Stimulated activated CD4-positive, alpha-beta T cell treated with anti-CD3 and anti-CD28 coated beads, Interleukin-15, amount 100 ng/mL, for 48 hours (primary cell): ENCODE measurements at places on chromosomes 7 and 10.
A peak's percentile ranks its signal among the peaks of the same experiment; 100 is the strongest.

DNA sequence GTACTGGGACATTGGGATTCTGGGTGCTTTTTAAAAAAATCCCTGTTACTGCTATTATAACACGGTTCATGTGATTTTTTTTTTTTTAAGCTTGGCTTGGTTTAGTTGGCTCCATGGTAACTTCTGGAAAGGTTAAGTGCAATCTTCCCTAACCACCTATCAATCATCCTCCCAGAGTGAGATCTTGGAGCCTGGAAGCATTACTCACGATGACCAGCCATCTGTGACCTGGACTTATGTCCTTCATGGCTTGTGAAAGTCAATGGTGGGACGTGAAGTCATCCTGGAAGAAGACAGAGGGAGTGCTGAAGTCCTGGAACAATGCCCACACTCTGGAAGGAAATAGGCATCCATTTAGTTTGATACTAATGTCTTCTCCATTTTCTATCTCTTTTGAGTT lies 135.5 kb upstream of the FRMD4A start:
- DNase-seq: no peak

- DNase-seq: no peak
Measured at GRCh38 chr10:118139321-118139720, 92.6 kb upstream of the RAB11FIP2 start.

DNA sequence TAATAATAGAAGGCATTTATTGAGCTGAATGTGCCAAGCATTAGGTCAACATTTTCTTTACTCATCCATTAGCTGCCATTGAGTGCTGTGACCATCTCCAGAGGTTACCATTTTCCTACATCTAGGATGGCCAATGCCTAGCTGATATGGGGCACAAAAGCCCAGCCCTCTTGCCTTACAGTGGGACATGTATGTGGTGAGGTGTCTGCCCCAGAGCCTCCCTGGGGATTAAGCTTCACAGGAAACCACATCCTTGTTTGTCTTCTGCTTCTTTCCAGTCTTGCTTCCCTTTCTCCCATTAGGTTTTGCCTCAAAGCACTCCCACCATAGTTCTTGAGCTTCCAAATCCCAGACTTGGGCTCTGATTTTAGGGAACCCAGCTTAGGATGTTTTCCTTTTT lies 258.7 kb downstream of the SORCS3 start:
- no peak for DNase-seq

- DNase-seq: no peak
Measured at GRCh38 chr7:1829111-1829510, 159.0 kb downstream of the ELFN1 start.

GRCh38 chr7:157650801-157651200 lies 314.0 kb downstream of the DNAJB6 start:
- no peak for DNase-seq

DNA sequence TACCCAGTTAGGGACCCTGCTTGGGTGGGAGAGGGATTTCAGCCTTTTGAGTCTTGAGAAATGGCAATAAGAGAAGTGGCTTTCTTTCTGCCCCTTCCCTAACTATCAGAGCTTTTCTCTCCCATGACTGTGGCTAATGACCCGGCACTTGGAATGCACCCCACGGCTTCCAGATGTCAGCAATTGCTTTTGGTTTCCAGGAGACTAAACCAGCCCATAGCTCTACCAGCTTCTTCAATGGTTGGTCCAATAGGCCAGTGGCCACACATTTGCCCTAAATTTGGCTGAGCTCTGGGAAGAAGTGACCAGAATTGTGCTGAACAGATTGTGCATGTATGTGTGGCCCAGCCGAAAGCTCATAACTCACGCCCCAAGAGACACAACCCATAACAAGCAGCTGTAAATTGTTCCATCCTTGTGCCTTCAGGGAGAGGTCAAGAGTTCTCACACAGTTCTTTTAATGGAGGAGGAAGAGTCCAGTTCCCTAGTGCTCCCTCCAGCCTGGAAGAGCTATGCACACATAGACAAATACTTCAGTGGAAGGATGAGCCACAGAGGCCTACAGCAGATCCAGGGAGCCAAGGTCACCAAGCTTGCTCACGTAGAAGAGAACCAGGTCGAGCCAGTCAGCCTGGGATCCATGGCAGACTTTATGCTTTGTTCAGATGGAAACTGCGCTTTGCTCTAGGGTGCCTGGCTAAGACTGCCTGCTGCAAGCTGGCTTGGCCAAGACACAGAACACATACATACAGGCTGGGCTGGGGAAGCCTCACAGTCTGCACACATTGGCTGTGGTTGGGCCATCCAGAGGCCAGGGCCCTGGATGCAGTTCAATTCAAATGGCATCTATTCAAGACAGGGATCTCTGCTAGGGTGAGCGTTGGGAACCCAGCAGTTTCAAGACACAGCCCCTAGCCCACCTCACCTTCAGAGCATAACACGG lies 131.8 kb upstream of the HABP2 start:
- DNase-seq: no peak

DNA sequence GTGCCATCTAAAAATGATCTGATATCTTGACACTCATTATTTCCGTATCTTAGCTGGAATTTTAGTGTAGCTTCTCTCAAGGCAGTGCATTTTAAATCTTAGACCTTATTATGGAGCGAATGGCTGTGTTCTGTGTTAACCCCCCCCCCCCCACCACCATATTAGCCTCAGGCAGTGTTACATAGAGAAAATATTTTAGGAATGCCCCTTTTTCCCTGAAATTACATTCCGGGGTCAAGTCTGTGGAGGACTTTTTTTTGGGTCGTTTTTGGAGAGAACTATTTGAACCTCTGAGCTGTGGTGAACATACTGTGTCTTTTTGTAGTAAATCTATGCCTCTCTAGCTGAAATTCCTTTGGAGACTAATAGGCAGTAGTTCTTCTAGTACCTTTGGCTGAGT lies 3.1 kb downstream of the CCDC126 start:
- DNase-seq: no peak

DNA sequence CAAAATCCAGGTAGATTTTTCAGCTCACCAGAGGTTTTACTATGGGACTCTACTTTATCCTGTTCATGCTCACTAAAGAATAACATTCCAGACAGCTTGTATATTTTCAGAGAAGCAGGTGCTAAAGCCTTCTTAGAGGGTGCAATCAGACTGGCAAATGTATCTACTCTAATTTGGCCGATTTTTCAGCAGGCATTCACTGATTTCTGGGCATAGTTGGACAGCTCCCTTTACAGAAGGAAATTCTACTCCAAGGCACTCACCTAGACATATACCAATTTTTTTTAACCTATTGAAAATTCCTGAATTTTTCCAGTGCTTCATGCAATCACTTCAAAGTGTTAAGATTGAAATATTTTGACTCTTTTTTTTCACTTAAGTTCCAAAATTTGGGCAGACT lies 3.8 kb upstream of the CNTNAP2 start:
- no peak for DNase-seq

DNA sequence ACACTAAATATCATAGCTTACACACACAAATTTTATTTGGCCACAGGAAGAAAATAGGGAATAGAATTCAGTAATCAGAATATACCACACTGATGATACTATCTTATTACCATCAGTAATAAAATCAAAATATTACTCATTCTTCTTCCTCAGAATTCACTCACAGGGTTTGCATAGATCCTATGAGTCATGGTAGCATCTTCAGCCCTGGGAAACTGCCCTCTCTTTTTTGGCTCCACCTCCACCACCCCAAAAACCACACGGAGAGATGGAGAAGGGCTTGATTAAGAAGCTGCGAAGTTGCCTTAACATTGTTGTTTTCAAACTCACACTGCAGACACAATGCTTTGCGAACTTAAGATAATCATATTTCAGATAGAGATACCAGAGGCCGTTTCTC lies 154.1 kb upstream of the AHR start:
- peak; percentile 47 for DNase-seq

GRCh38 chr7:18086165-18087025 lies 58.7 kb upstream of the PRPS1L1 start:
- no peak for DNase-seq

DNA sequence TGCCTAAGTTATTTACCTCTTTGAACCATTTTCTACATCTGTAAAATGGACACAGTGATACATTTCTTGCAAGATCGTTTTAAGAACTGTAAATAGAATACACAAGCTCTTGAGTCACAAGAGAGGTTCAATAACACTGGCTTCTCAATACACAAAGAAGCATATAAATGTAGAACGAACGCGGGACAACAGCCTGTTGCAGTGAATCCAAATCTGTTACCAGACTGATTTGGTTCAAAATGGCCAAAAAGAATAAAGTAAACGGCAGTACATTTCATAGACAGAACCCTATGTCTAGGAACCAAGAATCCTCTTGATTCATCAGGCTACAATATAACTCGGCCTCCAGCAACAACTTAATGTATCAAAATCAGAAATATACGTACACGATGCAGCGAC lies 701 bp downstream of the MTPAP start:
- no peak for DNase-seq

DNA sequence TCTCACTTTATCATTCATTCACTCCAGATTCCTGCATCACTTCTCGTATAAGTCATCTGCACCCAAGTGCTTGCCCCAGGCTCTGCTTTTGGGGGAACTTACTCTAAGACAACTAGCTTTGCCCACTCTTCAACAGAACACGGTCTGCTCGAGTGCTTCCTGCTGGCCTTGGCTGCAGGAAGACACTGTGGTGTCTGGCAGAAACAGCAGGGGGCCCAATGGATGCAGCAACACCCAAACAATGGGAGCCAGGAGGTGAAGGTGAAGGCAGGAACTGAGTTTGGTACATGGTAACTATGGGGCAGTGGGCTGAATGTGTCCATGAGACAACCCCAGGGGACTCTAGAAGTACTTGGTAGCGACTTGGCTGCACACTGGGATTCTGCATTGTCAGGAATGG lies 344.0 kb downstream of the REEP3 start:
- no peak for DNase-seq

DNA sequence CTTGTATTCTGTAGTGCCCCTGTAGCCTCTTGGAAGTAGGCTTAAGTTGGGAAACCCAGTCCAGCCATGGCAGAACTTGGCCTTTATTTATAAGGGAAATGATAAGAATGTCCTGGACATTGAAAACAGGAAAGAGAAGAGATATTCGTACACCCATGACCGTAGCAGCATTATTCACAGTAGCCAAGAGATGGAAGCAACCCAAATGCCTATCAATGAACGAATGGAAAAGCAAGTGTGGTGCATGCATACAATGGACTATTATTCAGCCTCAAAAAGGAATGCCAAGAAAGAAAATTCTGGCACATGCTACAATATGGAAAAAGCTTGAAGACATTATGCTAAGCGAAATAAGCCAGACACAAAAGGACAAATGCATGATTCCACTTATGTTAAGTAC lies 315.3 kb downstream of the CXCL12 start:
- no peak for DNase-seq

GRCh38 chr10:51619365-51619764 lies 80.0 kb downstream of the CSTF2T start:
- no peak for DNase-seq

DNA sequence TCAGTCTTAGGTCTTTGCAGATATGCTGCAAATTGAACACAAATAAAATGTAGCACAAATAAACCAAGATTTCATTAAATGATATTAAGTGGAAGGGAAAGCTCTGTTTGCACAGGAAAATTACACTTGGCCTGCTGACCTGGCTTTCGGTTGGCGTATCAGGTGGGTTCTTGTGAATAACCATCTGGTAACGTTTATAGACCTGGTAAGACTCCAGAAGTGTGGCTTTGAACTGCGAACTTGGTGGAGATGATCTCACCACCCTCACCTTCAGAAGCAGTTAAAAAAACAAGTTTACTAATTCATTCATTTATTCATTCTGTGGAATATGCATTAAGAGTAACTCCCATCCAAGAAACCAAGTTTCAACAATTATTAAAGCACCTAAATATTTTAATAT lies 28.1 kb downstream of the ATE1 start:
- DNase-seq: no peak

- no peak for DNase-seq
Measured at GRCh38 chr10:95832216-95833041, 75.3 kb upstream of the CC2D2B start.

DNA sequence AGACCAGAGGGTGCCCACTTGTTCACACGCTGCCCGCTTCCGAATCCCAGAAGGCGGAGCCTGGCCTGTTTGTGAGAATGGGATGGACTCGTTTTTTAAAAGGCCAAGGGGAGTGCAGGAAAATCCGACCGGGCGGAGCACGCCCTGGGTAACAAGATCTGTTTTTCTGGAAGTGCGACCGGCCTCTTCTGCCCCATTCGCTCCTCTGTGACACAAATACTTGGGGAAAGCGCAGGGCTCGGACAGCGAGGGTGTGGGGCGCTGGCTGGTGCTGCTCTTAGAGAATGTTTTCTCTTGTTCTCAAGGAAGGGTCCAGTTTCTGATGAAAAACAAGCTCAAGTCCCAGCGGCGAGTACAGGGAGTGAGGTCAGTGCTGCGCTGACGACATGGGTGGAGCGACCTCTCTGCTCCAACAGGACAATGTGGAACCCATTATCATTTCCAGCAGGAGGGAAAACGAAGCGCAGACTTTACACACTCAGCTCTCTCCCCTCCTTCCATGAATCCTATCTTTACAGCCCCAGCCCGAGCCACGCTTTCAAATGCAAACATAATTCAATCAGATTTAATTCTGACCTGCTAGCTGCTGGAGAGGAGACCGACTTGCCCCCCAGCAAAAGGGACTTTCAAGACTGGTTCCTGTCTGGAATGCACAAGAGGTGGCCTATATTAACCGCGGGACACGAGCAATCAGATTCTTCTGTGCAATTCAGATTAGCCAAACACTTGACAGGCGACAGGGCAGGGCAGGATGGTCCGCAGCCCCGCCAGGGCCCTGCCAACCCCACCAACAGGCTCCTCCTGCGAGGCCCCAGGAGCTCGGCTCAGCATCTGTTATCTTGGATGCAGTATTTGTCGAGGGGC lies 1.1 kb downstream of the RADIL start:
- no peak for DNase-seq

DNA sequence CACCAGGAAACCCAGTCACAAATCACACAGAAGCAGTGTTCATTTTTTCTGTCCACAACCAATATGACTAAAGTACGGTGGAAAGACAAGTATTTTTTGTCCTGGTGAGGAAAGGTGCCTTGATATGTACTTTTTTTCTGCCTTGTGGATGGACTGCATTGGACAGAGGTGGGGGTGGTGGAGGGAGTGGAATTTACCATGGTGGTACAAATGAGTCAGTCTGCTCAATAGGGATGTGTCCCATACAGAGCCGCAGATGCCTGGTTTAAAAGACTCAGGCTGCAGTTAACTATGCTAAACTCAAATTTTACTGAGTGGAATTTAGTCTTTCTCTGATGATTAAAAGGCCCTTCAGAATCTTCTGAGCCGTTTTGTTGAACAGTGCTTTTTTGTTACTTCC lies 674.5 kb upstream of the GALNT17 start:
- DNase-seq: no peak

DNA sequence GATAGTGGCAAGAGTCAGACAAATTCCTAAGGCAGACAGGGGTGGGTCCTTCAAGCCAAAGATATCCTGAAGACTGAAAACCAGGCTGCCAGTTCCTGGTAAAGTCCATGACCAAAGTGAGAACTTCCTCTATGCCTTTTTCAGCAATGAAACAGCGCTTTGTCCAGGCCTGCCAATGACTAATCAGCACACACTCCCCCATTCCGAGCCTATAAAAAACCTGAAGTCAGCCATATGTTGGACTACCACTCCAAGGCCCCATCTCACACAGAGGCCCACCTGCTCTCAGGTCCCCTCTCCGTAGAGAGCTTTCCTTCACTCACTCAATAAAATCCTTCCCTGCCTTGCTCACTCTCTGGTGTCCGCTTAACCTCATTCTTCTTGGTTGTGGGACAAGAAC lies 402.2 kb downstream of the ANKRD7 start:
- no peak for DNase-seq
